ENCODE measurements at places on chromosomes 1 and 21. TPM values are rescaled to one million over a fixed set of nuclear protein-coding genes. Genes with fewer than 3 reads are reported as not detected.

Gene IL20
- not detected for total RNA-seq

Gene PLEKHO1
- total RNA-seq: 104 TPM

Gene LHX8
- not detected for total RNA-seq

Gene LCE2A
- total RNA-seq: not detected

Gene AKR7A2
- 33.9 TPM for total RNA-seq

Gene IL12RB2
- 0.88 TPM for total RNA-seq

Gene FAM78B
- 0.45 TPM for total RNA-seq

Gene GRIK1
- total RNA-seq: not detected

Gene C1QC
- 5.2 TPM for total RNA-seq

Gene COA6
- 47.3 TPM for total RNA-seq

Gene F5
- 14.6 TPM for total RNA-seq

Gene KRTAP11-1
- total RNA-seq: not detected

Gene KRTAP12-4
- total RNA-seq: not detected

Gene CFAP141
- not detected for total RNA-seq

Gene VASH2
- not detected for total RNA-seq

Gene FAM110D
- total RNA-seq: not detected

Gene PLPP3
- total RNA-seq: not detected

Gene FAM151A
- not detected for total RNA-seq

Gene NBPF4
- total RNA-seq: 0.24 TPM

Gene SMIM1
- 0.58 TPM for total RNA-seq

Gene C1orf185
- not detected for total RNA-seq

Gene PBX1
- total RNA-seq: 2.5 TPM

Gene PGLYRP4
- not detected for total RNA-seq

Gene CFHR3
- not detected for total RNA-seq

Gene SPRR5
- not detected for total RNA-seq
